Kidney (tissue), 22 donors: ENCODE measurements at places on chromosomes 6 and 20. TPM values are rescaled to one million over a fixed set of nuclear protein-coding genes. Genes with fewer than 3 reads are reported as not detected.

DNA sequence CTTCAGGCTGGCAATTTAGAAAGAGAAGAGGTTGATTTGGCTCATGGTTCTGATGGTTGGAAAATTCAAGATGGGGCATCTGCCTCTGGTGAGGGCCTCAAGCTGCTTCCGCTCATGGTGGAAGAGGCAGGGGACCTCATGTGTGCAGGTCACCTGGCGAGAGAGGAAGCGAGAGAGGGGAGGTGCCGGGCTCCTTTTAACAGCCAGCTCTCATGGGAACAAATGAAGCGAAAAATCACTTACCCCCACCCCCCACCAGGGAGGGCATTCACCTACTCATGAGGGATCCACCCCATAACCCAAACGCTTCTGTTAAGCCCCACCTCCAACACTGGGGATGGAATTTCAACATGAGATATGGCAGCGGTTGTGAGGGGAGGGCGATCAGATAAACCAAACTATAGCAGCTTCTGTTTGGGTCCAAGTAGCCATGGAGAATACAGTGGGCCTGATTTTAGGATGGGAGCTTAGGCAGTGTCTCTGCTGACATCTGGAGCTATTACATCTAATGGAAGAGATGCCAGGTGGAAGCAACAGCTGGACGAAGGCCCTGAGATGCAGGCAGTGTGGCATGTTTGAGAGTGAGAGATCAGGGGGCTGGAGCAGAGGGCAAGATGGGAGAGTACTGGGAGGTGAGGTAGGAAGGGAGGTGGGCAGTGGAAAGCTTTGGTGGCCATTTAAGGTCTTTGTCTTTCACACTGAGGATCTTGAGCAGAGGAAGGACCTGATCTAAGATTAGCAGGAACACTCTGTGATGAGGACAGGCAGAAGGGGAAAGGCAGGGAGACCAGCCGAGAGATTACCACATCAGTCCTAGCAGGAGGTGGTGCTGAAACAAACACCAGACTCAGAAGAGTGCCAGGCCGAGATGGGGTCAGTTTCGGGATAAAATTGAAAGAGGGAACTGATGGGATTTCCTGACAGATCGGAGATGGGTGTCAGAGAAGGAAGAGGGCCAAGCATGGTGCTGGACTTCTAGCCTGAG lies 161.8 kb downstream of the NFATC2 start:
- H3K4me1 ChIP-seq = no peaks in the 10 kb centered on the region
- H3K4me3 ChIP-seq = no peak overlapping the region
- no peaks in the 10 kb centered on the region for H3K27me3 ChIP-seq
- H3K27ac ChIP-seq = no peak overlapping the region
- no peak for DNase-seq
- H3K36me3 ChIP-seq = no peaks in the 10 kb centered on the region

- no peak overlapping the region for H3K4me3 ChIP-seq
- H3K36me3 ChIP-seq = no peaks in the 10 kb centered on the region
- DNase-seq = no peak
- no peaks in the 10 kb centered on the region for H3K27me3 ChIP-seq
- H3K27ac ChIP-seq = no peak overlapping the region
Observed at GRCh38 chr6:39520411-39520810, 197.9 kb upstream of the KCNK16 start.

GRCh38 chr6:23269436-23269835 lies 700.1 kb downstream of the HDGFL1 start:
- no peaks in the 10 kb centered on the region for H3K4me1 ChIP-seq
- DNase-seq = no peak
- no peak overlapping the region for H3K27ac ChIP-seq

- DNase-seq = no peak
- H3K36me3 ChIP-seq = no peaks in the 10 kb centered on the region
- H3K27ac ChIP-seq = no peak overlapping the region
- no peaks in the 10 kb centered on the region for H3K4me1 ChIP-seq
Observed at GRCh38 chr20:5077761-5078387, 41.9 kb downstream of the PCNA start.

DNA sequence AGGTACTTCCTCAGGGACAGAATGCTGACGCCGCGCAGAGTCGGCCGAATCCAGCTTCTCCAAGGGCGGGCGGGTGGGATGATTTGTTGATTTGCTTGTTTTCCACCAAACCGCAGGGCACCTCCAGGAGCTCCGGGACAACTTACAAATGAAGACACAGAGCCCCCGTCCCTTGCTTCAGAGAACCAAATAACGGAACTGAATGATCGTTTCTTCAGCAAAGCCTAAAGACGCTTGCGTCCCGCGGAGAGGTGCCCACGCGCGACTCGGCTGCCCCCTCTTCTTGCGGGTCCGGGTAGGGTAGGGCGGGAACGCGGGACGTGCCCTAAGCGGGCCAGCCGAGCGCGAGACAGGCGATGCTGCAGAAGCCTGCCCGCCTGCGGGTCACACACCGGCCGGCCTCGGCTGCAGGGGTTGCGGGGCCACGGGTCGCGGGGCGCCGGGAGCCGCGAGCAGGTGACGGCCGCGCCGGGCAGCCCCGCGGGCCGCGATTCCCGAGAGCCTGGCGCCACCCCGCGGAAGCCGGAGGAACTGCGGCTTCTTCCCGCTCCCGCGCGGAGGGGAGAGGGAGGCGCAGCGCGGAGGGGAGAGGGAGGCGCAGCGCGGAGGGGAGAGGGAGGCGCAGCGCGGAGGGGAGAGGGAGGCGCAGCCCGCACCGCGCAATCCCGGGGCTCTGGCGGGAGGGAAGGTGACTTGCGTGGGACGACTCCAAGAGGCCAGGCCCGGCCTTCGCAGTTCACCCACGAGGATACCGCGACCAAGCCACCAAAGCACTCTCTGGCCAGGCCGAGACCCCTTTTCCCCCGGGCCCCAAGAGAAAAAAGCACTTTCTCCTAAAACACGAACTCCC lies 7.7 kb upstream of the FOXF2 start:
- no peak overlapping the region for H3K27ac ChIP-seq
- no peaks in the 10 kb centered on the region for H3K36me3 ChIP-seq
- H3K4me1 ChIP-seq = no peaks in the 10 kb centered on the region
- no peak overlapping the region for H3K4me3 ChIP-seq

- no peaks in the 10 kb centered on the region for H3K27me3 ChIP-seq
- no peak overlapping the region for H3K27ac ChIP-seq
- no peak overlapping the region for H3K4me3 ChIP-seq
- no peaks in the 10 kb centered on the region for H3K36me3 ChIP-seq
Observed at GRCh38 chr6:136148051-136148450, 102.1 kb downstream of the MTFR2 start.

DNA sequence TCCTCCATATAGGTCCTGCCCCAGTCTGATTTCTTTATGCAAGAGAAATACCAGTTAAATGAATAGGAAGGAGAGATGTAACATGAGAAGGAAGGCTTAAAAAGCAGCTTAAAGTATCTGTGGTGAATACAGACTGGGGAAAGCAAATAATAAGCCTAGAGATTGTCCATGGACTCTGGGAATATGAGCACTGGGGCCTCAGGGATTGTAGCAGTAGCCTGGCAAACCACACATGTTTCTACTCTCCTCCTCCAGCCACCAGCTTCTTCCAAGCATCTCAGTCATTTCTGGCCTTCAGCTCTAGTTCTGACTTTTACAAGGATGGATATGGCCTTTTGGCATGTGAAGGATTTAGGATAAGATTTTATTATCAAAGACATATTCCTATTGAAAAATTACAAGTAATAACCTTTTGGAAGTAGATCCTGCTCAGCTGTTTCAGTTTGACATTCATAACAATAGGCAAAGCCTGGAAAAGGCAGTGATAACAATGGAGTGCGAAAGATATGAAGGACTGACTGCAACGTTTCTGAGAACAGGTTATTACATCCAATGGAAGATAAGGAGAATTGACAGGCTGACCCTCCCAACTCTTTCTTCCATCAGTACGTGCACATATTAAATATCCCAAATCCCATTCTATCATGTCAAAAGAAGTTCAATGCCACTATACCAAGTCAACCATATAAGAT lies 41.6 kb downstream of the CYP39A1 start:
- H3K4me3 ChIP-seq = no peak overlapping the region
- H3K4me1 ChIP-seq = no peaks in the 10 kb centered on the region
- H3K27me3 ChIP-seq = no peaks in the 10 kb centered on the region
- H3K36me3 ChIP-seq = no peaks in the 10 kb centered on the region

Gene ARHGAP40
- 1.3 TPM for polyA plus RNA-seq
